ELF-1 (cell line): ENCODE measurements at places on chromosomes 16 and 17.

DNA sequence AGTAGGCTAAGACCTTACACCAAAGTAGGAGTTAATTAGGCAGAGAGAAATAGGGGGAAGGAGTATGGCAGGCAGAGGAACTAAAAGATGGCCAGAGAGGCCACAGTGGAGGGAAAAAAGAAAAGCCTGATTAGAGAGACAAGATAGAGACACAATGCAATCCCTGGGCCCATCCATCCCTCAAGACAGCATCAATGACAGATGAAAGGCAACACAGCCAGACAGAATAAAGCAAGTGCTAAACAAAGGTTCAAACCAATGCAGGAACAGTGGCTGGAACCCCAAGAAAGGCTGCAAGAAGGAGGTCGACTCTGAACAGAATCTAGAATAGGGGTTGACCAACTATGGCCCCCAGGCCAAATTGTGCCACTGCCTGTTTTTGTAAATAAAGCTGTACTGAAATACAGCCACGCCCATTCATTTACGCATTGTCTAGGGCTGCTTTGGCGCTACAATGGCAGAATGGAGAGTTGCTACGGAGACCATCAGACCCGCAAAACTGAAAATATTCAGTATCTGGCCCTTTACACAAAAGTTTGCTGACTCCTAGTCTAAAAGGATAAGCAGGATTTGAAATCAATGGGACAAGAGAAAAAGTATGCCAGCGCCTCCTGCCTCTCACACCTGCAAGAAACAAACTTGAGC lies 473.3 kb upstream of the PSMD7 start:
- no peak for DNase-seq

DNA sequence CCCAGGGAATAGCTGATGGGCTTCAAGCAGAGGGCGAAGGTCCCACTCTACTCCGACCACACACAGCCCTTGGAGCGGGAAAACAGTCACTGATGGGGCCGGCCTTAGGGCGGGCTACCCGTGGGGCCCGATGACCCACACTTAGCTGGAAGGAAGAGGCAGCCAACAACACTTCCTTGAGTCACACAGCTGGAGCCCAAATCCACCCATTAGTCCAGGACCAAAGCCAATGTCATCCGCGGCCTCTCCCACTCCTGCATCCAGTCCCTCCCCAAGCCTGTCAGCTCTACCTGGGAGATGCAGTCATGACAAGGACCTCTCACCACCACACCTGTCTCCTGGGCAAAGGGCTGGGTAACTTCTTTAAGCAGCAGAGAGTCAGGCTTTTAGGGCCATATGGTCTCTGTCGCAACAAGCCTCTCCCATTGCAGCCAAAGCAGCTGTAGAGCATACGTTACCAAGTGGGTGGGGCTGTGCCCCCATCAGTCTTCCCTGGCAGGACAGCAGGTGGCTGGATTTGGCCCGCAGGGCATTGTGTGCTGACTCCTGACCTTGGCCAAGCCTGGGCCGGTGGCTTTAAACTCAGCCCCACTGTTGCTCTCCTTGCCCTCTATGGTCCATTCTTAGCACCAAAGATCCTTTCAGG lies 110.7 kb downstream of the SOCS1 start:
- DNase-seq: no peak

- no peak for DNase-seq
These were observed 13.9 kb downstream of the SOCS3 start for GRCh38 chr17:78345791-78346494.

DNA sequence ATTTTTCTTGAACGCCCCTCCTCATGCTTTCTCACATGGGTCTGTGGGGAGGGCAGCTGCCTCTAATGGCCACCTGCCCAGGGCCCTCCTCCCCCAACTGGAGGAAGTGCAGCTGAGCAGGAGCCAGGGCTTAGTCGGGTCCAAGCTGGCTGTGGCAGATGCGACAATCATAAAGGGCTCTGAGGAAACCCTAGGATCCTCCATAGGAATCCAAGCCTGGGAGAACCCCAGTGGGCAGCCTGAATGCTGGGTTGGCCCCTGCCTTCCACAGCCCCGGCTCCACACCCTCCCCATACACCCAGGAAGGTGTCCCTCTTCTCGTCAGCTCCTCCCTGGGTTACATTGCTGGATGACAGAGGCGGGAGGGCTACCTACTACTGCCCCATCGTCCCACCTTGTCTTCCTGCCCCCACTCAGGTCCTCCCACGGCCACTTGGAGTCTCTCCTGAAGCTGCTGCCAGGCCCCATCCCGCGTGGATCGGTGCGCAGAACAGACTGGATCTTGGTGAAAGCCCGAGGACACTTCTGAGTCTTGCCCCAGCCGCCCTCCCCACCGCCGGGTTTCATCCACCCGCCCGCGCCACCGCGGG lies 15.6 kb upstream of the CBFB start:
- no peak for DNase-seq

DNA sequence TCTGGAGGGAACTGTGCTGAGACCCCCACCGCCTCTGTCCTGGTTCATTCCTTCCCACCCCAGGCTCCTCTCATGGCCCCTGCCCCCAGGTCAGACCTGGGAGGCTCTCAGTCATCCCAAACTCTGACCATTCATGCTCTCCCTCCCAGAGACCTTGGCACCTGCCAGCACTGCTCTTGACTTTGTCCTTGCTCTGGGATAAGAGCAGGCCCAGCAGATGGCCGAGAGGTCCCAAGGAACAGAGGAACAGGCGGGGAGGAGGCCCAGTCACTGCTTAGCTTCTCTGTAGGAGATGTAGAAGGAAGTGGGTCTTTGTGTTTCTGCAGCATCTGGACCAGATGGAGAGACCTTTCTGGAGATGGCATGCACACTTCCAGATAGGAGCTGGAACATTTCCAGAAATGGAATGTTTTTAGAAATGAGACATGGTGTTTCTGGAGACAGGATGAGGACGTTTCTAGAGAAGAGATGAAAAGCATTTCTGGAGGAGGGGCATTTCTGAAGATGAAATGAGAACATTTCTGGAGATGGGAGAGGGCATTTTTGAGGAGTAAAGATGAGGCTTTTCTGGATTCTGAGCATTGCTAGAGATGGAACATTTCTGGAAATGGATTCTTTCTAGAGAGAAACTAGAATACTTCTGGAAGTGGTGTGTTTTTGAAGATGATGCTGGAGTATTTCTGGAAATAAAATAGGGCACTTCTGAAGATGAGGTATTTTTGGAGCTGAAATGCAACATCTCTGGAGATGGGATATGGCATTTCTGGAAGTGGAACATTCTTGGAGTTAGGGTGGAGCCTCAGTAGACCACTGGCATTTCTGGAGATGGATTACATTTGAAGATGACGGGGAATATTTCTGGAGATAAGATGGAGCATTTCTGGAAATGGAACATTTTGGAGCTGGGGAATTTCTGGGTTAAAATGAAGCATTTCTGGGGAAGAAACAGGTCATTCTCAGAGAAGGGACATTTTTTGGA lies 55.2 kb downstream of the RAI1 start:
- no peak for DNase-seq

GRCh38 chr16:4570688-4571321 lies 14.7 kb downstream of the C16orf96 start:
- DNase-seq: peak; percentile 90
